Amygdala (tissue), 56 donors: ENCODE measurements at places on chromosomes 3 and 15.
A peak's percentile ranks its signal among the peaks of the same experiment; 100 is the strongest.

DNA sequence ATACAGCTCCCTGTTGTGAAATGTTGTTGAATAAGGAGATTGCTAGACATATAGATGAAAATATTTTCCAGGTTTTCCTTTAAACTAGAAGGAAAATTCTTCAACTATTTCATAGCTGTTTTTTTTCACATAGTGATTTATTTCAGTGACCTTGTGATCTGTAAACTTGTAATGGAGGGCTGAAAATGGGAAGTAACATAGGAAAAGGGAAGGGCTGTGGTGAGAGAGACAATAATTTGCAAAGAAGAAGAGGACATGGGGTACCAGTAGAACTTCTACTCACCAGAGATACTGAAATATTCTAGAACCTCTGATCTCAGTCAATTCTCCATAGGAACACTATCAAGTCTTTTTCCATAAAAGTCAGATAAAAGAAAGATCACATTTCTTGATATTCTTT is 60.4 kb downstream of the PLS1 start:
- DNase-seq = no peak

DNA sequence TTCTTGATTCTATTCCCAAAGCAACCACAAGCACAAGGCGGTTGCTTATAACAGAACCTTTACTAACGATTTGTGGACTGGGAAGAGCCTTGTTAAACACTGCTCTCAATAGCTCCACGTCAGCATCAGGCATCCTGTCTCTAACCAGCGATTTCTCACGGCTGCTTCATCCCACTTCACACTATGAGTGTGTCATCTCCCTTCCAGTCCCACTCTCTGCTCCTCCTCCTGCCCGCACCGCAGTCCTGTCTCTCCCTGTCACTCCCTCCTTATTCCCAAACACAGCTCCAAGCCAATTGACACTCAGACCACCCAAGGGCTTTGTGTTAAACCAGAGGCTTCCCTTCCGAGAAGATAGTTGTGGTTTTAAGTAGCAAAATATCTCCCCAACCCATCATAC is 94.8 kb downstream of the ABHD5 start:
- DNase-seq = no peak

DNA sequence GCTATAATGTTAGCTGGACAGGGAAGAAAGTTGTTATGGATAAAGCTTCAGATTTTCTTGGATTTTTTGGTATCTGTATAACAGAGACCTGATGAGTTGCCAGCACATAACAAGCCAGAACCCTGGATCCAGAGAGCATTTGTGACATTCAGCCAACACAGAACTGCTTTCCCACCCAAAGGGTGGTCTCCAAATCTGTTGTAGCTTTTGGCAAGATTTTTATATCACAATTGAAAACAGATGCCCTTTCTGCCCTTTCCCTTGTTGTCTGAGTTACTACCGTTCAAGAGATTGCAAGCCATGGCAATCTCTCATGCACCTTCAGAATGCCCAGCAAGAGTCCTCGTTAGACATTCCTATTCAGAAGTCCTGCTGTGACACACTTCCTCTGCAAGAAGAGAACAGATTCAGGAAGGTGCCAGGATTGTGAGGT is 107.6 kb upstream of the FGF7 start:
- DNase-seq = no peak

GRCh38 chr15:47331829-47332393 is 385.4 kb upstream of the SEMA6D start:
- no peak for DNase-seq

- DNase-seq = peak; percentile 63
These were observed at the start of the genes OSBPL10 and ZNF860 for GRCh38 chr3:31981206-31982181. OSBPL10 (minus strand) TSS chr3:31981262; CDS start chr3:31981179, 83 bp downstream. ZNF860 (plus strand) TSS chr3:31981750; CDS start chr3:31989080, 7,330 bp downstream.

GRCh38 chr3:136207489-136208115 is 11.5 kb upstream of the MSL2 start:
- no peak for DNase-seq

DNA sequence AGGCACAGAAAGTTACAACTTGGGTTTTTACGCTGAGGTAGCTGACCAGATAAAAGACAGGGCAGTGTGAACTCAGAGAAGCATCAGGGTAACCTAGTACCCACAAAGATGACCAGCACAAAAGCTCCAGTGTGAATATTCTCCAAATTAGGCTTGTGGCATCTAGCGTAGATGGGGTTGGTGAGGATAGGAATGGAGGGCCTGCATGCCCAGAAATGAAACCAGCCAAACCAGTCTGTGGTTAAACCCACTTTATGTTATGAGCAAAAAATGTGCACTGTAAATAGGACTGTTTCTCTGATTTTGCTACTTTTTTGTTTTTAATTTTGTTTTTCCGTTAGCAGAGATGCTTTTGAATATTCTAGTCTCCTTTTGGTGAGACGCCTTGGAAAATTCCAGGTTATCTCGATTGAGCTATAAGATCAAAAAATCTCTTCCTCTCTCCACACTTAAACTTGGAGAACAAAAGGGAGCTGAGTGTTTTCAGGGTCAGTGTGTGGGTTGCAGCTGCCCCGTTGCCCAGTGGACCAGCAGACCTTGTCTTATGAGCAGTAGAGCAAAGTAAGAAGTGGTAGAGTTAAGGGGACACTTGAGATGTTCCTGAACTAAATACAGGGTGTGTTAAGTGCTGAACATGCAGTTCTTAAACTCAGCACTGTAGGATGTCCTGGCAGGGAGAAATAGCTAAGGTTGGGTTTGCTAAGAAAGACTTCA is 132.9 kb downstream of the C3orf38 start:
- no peak for DNase-seq

GRCh38 chr3:47895241-47895640 is 92.3 kb downstream of the DHX30 start:
- DNase-seq = no peak

DNA sequence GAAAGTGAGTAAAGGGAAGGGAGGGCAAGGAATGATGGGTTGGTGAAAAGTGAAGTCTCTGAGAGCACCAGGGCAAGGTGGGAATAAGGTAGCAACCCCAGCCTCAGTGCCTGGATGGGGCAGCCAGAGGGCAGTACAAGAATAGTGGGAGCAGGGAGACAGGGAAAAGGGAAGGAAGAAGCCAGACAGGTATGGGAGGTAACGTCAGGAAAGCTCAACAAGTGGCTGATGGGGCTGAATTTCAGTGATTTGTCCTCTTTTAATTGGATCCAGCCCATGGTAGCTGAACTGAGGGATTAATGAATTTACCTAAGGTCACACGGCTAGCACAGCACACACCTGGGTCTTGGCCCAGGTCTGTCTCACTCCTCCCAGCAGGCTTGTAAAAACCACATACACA is 12.6 kb downstream of the RORA start:
- DNase-seq = no peak

DNA sequence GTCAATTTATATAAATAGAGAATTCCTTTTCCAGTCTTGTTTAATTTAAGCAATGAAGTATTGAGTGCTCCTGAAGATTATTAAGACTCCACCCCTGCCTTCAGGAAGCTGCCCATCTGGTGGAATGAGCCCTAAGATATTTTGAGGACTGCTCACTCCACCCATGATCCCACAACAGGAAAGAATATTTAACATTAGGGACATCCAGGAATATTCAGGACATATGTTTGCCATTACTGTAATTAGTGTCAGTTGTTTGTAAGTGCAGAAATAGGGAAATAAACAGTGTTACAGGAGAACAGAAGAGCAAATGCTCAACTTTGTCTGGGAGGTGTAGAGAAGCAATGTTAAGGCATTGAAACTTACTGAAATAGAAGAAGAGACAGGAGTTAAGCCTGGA is 375.0 kb downstream of the ROBO2 start:
- no peak for DNase-seq

DNA sequence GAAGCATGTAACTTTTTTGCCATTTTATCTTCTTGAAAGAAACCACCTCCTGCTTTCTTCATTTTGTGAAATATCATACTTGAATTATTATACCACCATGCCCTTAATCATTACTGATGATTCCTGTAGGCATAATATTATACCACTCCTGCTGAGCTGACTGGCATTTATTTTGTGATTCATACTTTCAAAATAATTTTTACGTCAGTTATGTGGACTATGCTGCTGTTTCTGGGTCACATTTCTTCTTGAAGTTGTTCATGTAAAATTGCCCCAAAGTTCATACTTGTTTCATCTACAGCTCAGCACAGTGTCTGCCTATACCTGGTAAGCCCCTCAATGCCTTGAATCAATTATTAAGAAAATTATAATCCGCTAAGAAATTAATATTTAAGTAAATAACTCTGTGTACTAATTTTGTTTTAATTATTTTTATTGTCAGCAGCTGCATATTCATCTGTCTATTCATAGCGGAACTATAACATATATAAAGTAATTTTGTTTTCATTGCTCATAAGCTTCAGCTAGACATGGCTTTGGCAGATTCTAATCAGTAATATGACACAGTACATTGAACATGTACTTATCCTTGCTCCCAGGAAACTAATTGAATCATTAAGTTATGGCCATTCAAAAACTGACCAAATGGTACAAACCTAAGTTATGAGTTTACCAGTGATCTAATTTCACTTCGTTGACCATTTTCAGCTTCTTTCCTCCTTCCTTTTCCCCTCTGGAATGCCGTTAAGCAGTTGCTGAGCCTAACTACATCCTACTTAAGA is 160.0 kb downstream of the NAALADL2 start:
- no peak for DNase-seq

DNA sequence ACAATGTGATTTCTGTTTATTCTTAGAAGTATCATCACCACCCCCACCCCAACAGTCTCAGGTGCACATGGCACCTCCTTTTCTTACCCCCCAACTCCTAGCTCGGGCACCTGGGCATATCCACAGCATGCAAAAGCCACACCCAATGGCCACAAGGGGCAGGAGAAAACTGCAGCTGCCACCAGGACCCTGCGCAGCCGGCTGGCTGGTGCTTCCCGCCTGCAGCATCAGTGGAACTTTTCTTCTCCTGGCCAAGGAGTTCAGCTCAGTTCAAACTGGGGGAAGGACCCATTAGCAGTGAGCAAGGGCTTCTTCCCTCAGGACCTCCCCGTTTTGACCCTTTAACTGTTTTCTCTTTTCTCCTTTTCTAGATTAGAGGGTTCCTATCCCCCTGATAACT is 44.8 kb downstream of the TM4SF18 start:
- DNase-seq = no peak

- no peak for DNase-seq
These were observed 473.6 kb downstream of the SOX2 start for GRCh38 chr3:182185313-182185712.

- no peak for DNase-seq
These were observed 43.9 kb downstream of the ZNF148 start for GRCh38 chr3:125331243-125331642.

- DNase-seq = no peak
These were observed 8.5 kb downstream of the BAHD1 start for GRCh38 chr15:40449275-40449674.

DNA sequence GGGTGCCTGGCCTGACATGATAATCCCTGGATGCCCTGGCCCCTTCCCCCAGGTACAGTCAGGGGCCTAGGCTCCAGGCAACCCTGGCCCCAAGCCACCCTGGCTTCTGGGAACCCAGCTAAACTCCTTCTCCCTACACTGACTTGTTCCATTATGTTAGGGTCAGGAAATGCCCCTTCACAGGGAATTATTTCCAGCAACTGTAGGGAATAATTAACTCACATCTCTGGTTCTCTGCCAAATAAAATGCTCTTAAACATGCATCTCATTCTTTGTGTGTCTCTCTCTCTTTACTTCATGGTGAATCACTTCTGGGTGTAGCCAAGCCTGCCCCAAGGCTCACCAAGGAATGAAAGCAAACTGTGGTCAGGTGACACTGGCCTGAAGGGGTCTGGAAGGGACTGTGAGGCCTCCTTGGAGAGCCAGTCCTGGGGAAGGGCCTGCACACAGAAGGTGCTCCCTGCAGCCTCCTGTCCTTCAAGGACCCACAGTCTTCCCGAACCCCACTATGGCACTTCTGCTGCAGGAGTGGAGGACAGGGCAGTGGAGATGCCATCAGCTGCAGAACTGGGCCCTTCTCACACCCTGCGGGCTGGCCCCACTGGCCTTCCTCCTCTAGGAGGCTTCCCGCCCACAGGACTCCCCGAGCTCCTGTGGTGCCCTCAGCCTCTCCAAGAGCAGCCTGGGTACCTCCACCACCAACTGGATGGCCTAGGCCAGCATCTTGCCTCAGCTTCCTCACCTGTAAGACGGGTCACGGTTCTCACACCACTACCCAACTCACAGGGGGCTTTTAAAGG is 17.6 kb downstream of the TKT start:
- DNase-seq = no peak

DNA sequence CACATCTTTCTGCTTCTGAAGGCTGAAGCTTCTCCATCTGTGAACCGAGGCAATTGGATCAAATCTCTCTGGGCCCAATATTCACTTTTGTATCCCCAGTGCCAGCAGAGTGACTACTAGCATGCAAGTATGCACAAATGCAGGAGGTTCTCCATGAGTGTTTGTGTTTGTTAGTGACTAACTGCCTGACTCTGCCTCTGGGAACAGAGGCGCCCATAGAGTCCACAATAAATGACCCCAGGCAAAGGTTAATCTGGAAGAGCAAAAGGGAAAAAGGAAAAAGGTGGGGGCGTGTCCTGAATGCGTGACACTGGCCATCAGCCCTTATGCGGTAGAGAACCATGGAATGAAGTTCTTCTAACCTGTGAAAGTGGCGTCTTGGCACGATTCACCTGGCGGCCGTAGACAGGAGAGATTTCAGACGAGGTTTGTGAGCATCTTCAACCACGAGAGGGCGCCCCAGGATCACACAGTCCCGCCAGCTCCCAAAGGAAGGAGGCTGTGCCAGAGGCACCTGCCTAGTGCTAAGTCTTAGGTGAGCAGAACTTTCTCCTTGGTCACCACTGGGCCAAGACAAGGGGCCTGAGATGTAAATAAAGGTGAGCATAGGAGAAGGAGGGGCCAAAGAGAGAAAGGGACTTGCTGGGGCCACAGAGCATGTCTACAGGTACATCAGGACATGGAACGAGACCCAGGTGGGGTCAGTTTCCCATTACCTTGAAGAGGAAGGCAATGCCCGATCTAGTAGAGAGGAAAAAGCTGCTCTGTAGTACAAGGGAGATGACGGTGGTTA is 44.2 kb downstream of the RBPMS2 start:
- peak; percentile 59 for DNase-seq

- peak; percentile 41 for DNase-seq
These were observed 294.0 kb upstream of the SOX2 start for GRCh38 chr3:181417748-181418147.

DNA sequence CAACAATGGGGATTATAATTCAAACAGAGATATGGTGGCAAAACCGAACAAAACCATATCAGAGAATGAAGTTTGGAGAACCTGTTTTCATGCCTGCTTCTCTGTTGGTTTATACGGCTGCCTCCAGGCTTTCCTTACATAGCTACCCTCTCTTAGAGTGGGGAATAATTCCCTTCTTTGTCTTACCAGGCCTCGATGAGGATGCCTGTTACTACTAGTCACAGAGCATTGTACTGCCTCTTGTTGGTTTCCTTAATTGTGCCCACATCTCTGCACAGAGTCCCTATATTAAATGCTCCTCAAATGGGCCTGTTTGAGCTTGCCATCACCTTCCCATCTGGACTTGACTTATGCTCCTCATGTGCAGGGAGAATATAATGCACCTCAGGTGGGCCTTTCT is 92.9 kb downstream of the NCEH1 start:
- DNase-seq = no peak

GRCh38 chr3:40518848-40519247 is 5.9 kb upstream of the ZNF621 start:
- no peak for DNase-seq

GRCh38 chr15:88124199-88124598 is 132.3 kb downstream of the NTRK3 start:
- DNase-seq = no peak
